ENCODE measurements at places on chromosomes 1 and 21.

DNA sequence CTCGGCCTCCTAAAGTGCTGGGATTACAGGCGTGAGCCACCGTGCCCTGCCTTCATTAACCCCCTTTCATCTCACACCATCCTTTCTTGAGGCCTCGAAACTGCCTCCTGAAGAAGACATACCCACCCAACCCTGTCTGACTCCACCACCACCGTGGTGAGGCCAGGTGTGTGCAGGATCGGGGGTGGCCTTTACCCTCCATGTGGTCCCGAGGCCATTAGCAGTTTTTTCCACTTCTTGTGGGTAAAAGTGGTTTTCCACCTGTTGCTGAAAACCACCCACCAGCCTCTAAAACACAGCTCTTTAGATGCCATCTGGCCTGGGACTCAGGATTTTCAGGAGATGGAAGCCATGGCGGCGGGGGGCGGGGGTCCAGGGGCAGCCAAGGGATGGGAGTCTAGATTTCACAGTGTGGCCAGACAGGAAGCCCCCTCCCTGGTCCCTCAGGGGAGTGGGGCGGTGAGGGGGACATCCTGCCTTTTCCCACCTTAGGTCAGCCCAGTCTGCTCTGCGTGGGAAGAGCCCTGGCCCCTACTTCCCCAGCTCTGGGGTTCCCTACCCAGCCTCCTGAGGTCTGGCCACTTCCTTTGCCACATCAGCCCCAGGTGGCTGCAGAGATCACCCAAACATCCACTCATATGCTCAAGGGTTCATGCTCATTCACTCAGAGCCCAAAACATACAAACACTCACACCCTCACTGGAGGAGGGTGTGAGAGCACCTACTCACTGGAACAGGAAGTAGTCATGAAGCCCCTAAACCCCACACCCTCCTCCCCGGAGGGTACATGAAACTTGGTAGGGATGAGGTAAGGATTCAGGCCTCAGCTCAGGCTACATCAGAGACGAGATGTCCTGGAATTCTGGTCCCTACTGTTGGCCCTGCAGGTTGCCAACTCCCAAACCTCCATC lies 2.3 kb downstream of the FGR start:
- DNase-seq = peak; percentile 55

DNA sequence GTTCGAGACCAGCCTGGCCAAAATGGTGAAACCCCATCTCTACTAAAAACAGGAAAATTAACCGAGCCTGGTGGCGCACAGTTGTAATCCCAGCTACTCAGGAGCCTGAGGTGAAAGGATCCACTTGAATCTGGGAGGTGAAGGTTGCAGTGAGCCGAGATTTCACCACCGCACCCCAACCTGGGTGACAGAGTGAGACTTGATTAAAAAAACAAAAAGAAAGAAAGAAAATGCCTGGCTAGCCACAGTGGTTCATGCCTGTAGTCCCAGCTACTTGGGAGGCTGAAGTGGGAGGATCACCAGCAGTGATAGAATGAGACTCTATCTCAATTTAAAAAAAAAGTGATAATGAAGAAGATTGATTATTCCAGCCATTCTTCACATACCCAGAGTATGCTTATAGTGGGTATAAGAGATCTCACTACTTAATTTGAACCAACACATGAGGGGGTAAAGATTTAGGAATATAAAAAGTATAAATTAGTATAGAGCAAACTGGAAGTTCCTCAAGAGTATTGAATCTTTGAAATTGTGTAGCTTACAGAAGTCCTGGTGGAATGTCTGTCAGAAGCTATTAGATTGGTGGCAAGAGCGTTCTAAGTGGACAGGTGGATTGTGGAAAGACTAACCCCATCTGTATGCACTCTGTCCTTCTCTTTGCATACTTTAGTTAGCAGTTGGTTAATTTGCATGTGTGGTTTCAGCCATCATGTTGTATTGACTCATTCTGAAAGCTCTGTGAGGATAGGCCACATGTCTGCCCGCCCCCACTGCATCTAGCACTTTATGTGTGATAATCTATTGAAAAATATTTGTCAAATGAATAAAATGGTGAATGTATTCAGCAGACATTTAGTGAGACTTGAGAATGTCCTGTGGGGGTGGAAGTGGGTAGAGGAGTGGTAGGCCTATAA lies 25.0 kb downstream of the RLF start:
- peak; percentile 33 for DNase-seq

DNA sequence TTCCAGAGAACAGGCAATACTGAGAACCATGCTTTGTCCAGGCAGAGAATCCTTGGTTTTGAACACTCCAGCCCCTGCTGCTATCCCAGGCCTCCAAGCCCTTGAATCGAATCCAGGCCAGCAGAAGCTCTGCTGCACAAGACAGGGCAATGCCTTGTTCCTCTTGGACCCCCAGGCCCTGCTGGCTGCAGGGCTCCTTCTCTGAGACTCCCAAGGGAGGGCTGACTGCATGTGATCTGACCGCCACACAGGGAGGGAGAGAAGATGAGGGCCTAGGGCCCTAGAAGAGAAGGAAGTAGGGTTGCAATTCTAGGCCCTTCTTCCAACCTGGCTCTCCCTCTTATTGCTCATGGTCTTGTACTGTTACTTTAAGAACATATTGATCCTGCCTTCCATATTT lies 160.6 kb upstream of the EDN2 start:
- DNase-seq = no peak

DNA sequence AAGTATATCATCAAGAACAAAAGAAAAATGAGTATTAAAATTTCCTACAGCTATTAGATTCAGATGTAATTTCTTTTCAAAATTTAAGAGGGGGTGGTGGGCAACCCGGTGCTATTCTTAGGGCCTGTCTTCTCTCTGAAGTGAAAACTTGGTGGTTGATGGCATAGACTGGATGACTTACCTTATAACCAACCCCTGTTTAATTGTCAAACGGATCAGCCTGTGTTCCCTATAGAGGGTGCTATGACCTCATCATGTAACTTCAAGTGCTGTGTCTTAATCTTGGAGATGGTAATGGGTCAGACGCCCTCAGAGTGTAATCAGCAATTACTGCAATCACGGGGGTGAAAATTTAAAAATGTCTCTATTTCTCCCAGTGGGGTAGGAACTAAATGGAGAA lies 176.2 kb downstream of the PCP4 start:
- DNase-seq = no peak

GRCh38 chr1:100773444-100773843 lies 53.9 kb downstream of the VCAM1 start:
- no peak for DNase-seq

DNA sequence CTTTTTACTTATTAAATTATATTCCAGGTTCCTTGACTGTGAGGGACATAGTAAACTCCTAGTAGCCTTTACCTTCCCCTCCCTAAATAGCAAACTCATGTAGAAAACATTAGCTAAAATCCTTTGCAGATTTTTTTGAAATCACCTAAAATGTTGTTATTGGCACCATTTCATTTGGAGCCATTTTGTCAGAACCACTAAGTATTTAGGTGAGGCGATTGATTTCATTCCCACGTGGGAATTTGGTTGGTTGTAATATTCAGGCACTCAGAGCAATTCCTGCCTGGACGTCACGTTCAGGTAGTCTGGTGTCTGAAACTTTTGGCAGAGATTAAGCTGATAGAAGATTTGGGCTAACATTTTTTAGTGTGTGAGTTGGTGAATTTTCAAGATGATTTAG lies 84.3 kb downstream of the CAMTA1 start:
- no peak for DNase-seq

DNA sequence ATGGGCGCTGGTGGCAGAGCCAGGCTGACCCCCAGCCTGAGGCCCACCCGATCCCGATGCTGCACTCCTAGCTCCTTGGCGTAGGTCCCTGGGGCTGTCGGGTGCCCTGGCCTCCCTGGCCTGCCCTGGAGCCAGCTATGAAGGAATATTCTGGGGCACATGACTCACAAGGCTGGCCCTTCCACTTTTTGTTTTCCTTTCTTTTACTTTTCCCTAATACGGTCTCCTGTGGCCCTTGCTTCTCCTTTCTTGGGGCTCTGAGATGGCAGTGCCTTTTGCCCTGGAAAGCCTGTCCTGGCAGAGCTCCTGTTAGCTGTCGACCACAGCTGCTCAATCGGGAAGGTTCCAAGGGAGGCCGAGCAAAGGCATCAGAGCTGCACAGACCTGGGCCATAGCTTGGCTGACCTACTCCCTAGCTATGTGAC lies 22.1 kb downstream of the ARHGEF10L start:
- no peak for DNase-seq

- no peak for DNase-seq
These were observed 119.8 kb downstream of the PLPPR5 start for GRCh38 chr1:98884864-98885263.

- DNase-seq = no peak
These were observed 17.1 kb upstream of the FMO4 start for GRCh38 chr1:171296897-171297296.

DNA sequence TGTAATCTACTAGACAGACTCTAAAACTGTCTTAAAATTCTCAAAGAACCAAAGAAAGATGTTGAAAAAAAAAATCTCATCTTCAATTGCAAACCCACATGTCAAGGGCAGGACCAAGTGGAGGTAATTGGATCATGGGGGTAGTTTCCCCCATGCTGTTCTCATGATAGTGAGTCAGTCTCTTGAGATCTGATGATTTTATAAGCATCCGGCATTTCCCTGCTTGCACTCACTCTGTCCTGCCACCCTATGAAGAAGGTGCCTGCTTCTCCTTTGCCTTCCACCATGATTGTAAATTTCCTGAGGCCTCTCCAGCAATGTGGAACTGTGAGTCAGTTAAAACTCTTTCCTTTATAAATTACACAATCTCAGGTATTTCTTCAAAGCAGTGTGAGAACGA lies 257.0 kb downstream of the HHIPL2 start:
- no peak for DNase-seq

DNA sequence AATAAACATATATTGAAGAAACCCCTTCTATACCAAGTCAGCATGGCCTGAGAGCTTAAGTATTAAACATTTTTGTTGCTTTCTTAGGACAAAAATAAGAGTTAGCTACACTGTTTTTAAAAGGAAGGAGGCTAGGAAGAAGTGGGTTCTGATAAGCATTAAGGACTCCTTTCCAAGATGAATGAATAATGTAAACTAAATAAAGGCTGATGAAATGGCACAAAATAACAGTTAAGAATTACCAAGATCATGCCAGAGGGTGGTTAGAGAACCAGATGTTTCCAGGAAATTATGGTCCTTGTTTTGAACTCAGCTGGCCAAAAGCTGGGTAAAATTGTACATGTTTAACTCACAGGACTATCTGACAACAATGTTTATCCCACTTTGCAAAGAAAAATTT lies 114.1 kb upstream of the ETS2 start:
- DNase-seq = no peak

DNA sequence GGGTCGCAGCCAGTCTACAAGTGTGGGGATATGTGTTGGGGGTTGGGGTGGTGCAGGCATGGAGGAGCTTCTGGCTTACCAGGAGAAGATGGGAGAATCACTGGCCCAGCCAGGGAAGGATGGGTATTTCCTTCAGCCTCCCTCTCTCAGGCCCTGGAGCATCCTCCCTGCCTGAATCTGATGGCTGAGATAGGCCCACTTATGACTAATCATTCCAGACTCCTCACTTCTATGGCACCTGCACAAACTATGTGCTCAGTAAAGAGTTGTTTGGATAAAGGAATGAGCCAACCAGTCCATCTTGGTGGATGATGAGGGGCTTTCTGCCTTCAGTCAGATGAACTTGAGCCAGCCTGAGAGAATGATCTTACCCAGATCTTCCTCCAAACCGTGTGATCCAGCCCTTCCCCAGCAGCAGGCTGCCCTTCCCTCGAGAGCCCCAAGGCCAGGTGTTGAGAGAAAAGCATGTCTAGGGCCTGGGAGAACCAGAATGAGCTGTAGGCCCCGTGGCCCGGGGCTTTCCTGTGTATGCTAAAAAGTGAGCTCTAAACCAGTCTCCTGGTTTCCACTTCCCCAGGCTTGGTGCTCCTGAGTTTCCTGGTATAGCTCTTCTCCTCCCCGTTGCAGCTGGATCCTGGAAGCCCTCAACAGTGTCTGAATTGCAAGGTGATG lies 1.3 kb downstream of the GPA33 start:
- DNase-seq = no peak

GRCh38 chr1:60678802-60679201 lies 403.6 kb upstream of the NFIA start:
- DNase-seq = no peak

DNA sequence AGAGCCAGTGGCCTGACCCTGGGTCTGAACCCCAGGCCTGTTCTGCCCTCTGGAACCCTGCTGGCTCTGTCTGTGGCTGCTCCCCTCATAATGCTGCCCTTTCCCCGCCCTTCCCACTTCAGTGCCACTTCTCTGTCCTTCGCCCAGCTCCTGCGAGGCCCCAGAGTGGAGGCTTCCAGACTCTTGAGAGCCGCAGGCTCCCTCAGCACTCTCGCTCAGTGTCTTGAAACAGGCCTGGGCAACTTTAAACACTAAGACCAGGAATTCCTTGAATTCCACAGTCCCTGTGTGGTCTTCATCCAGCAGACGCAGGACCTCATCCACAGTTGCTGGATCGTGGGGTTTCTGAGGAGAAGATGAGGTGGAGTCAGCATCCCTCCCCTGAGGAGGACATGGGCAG lies 3.5 kb downstream of the CRNN start:
- DNase-seq = no peak

DNA sequence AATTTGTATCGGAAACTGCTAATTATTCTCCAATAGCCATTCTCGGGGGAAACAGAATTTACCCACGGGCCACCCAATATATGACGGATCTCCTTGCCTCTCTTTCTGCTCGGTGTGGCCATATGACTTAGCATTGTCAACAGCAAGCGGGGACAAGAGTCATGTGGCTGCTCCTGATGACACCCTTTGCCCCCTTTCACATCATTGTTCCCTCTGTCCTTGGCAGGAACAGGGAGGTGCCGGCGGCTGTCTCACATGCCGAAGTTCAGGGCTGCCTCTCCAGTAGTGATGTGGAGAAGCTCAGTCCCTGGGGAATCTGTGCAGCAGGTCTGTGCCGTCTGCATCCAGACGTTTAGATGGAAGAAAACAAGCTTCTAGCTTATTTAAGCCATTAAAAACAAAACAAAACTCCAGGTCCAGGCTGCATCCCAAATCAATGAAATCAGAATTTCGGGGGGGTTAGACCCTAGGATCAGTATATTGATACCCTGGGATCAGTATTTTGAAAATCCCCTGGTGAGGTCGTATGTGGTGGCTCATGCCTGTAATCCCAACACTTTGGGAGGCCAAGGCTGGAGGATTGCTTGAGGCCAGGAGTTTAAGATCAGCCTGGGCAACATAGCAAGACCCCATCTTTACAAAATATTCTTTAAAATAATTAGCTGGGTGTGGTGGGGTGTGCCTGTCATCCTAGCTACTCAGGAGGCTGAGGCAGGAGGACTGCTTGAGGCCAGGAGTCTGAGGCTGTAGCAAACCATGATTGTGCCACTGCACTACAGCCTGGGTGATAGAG lies 10.8 kb downstream of the MYOM3 start:
- no peak for DNase-seq

DNA sequence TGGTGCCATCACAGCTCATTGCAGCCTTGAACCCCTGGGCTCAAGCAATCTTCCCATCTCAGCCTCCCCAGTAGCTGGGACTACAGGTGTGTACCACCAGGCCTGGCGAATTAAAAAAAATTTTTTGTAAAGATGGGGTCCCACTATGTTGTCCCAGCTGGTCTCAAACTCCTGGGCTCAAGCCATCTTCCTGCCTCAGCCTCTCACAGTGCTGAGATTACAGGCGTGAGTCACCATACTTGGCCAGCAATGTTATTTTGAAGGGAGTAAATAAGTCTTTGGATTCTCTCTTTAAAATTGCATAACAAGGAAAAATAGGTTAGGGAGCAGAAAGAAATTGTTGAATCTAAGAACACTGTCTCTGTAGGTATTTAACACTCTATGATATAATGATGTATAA lies 111.3 kb downstream of the RPS6KC1 start:
- DNase-seq = no peak

GRCh38 chr1:99969260-99969728 lies 502 bp upstream of the SLC35A3 start:
- no peak for DNase-seq
